Muscle of leg (tissue), 16 donors: ENCODE measurements at places on chromosomes 2 and 18. TPM values are rescaled to one million over a fixed set of nuclear protein-coding genes. Genes with fewer than 3 reads are reported as not detected.

- no peak for DNase-seq
These were observed 45.2 kb downstream of the TPO start for GRCh38 chr2:1458432-1458831.

- no peak for DNase-seq
These were observed 520.0 kb downstream of the TXNL1 start for GRCh38 chr18:56118422-56118821.

DNA sequence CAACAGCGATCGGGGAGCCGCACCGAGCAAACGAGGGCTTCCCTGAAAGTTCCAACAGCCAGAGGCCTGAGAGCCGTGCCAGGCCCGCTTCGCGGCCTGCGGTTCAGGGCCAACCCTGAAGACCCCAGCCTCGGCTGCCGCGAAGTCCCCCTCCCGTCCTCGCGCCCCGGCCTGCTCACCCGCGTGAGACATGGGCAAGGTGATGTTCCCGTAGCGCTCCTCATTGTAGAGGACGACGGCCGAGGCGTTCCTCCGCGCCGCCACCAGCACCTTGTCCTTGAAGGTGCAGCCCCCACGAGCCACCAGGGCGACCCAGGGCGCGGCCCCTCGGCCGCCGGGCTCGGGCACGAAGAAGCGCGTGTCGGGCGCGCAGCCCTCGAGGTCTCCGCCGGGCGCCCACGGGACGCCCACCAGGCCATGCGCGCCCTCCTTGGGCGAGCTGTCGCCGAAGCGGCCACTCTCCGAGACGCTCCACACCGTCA, 510 bp downstream of the RNF149 start:
- peak; percentile 36 for DNase-seq

GRCh38 chr2:109135359-109136197, 6.6 kb downstream of the SH3RF3 start:
- peak; percentile 90 for DNase-seq

DNA sequence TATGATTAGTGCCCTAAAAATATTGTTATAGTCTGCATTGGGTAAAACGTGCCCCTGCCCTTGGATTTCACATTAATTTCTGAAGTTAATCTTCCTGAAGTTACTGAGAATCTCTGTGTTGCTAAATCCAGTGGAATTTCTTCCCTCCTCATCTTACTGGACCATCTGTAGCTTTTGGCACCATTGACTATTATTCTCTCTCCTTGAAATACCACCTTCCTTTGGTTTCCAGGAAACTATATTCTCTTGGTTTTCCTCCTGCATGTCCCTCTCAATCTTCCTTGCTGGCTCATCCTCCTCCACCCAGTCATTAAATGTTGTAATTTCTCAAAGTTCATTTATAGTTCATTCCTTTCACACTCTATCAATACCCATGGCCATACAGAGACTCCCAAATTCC, 110.6 kb upstream of the SLC35G4 start:
- DNase-seq = peak; percentile 25

- no peak for DNase-seq
These were observed 32.5 kb downstream of the IDH1 start for GRCh38 chr2:208222351-208222750.

DNA sequence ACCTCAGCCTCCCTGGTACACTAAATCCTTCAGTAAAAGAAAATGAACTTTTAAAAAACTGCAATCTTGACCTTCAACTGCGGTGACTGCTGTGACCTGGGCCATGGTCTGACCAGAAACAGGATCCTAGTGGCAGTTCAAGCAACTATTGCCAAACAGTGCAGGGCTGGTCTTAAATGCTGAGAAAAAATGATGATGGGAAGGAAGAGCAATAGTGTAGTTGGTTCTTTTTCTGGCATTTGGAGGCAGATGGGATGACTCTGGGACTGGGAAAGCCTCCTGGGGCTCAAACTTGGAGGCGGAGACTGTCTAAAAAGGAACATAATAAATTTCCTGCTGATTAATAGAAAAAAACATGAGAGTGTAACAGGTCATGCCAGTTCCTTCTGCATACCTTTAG, 45.4 kb downstream of the CHN1 start:
- peak; percentile 16 for DNase-seq

DNA sequence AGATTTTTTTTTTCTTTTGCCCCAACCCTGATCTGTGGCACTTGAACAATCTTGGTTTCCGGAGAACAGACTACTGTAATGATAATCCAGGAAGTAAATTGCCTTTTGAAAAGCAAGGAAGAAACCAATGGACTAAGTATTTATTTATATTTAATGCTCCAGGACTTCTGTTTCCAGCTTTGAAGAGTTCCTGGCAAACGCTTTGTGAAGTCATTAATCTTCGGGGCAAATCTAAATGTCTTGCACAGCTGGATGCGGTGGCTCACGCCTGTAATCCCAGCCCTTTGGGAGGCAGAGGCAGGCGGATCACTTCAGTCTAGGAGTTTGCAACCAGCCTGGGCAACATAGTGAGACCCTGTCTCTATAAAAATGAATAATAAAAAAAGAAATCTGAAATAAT, 135.1 kb upstream of the GATA6 start:
- peak; percentile 4 for DNase-seq

DNA sequence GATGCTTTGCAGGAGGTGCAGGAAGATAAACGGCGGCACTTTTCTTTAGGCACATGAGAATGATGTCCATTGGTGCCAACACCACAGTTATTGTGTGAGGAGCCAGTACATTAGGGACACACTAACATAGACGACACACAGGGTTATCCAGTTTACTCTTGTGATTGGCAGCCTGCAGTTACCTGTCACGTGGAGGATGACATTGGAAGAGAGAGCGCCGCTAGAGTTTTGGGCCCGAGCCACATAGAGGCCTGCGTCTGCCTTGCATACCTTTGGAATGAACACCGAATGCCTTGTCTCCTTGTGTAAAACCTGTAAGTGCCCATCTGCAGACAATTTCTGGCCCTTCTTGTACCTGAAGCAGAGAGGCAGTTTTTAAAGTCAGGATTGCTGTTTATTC, 26.9 kb upstream of the TTN start:
- no peak for DNase-seq

GRCh38 chr2:55876429-55877086, 47.0 kb downstream of the EFEMP1 start:
- DNase-seq = no peak

- DNase-seq = no peak
These were observed 97.8 kb downstream of the CSRNP3 start for GRCh38 chr2:165567273-165567672.

- DNase-seq = no peak
These were observed 35.0 kb downstream of the ITGA6 start for GRCh38 chr2:172462373-172462848.

DNA sequence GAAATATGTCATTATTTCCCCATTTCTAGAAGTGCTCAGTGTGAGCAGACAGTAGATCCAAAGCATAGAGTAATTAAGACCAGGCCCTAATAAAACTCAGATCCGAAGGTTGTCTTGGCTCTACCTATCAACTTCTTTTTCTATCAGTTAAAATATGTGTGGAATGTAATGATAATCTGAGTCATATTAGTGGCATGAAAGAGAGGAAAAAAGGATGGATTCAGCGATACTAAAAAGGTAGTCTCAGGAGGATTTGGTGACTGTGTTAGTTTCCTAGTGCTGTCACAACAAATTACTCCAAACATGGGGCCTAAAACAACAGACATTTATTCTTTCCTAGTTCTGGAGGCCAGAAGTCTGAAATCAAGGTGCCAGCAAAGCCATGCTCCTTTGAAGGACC, 103.7 kb upstream of the NABP1 start:
- no peak for DNase-seq

GRCh38 chr18:22378672-22379282, 38.9 kb downstream of the CTAGE1 start:
- no peak for DNase-seq

DNA sequence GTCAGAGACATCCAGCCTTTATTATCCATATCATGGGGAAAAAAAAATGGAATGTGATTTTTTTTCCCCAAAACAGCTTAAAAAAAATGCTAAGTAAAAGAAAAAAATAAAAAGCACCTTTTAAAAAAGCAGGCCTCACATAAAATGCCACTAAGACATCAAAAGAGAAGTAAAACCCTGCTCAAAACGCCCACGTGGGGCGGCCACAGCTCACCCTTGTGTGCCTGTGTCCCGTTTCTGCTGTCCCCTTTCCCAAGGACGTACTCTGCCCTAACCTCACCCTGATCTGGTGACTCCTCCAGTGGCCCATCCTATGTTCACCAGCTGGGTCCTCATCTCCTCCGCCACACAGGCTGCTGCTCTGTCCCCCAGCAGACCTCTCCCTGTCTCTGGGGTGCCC, 125.4 kb downstream of the NEDD4L start:
- no peak for DNase-seq

GRCh38 chr2:27280826-27281225, 1.4 kb upstream of the TRIM54 start:
- DNase-seq = no peak

TGFA gene
- total RNA-seq = 0.44 TPM

SH3RF3 gene
- total RNA-seq = 2.7 TPM

VWA3B gene
- 0.13 TPM for total RNA-seq

IAH1 gene
- 70.3 TPM for total RNA-seq

VWC2L gene
- total RNA-seq = not detected

SERPINB11 gene
- total RNA-seq = not detected
